ENCODE measurements at places on chromosomes 2 and 18. TPM values are rescaled to one million over a fixed set of nuclear protein-coding genes. Genes with fewer than 3 reads are reported as not detected.

CHST10 gene
- total RNA-seq = 14.8 TPM

DNA sequence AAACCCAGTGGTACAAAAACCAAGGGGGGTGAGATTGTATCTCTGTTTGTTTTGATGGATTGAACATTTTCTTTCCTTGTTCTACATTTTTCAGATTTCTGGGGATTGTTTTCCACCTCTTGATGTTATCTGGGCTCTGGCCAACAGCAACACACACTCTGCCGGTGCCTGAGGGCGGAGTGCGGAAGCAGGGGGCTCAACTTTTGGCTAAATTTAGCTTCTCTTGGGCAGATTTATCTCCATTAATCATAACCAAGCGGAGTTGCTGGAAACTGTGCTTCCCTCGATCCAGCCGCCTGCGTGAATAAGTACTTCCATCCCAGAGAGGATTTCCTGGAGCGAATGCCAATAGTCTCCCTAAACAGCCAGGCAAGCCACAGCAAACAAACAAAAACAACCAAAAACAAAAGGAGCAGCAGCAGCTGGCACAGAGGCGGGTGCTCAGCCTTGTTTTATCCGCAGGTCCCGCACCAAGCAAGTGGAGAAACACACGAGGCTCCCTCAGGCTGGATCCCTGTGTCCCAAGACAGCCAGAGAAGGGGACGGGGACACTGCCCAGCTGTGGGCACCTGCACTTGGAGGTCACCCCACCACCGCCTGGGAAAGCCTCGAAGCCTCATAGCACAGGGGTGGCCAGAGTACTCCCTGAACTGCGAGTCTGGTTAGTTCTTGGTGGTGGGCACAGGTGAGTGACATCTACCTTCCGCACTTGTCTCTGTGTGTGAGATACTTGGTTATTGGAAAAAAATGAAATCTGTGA lies 143.4 kb downstream of the NDUFA10 start:
- H3K4me3 ChIP-seq = no peak overlapping the region
- H3K27me3 ChIP-seq = peaks cover 22% of the 10 kb centered on the region
- DNase-seq = peak; percentile 1
- peaks cover 2% of the 10 kb centered on the region for H3K36me3 ChIP-seq

SMYD1 gene
- total RNA-seq = not detected

- H3K27me3 ChIP-seq = no peaks in the 10 kb centered on the region
- no peaks in the 10 kb centered on the region for H3K36me3 ChIP-seq
- no peak overlapping the region for H3K27ac ChIP-seq
- no peaks in the 10 kb centered on the region for H3K4me1 ChIP-seq
- no peak for DNase-seq
Measured at GRCh38 chr2:5454051-5454390, 238.2 kb upstream of the SOX11 start.

GRCh38 chr2:191023235-191023679 lies 9.3 kb upstream of the STAT1 start:
- peaks cover 27% of the 10 kb centered on the region for H3K36me3 ChIP-seq
- no peak overlapping the region for H3K4me3 ChIP-seq
- peaks cover 2% of the 10 kb centered on the region for H3K27me3 ChIP-seq

- H3K27ac ChIP-seq = no peak overlapping the region
- H3K4me3 ChIP-seq = no peak overlapping the region
- H3K4me1 ChIP-seq = peaks cover 4% of the 10 kb centered on the region
- H3K36me3 ChIP-seq = no peaks in the 10 kb centered on the region
- DNase-seq = no peak
Measured at GRCh38 chr18:49596687-49597086, 34.8 kb downstream of the LIPG start.

DNA sequence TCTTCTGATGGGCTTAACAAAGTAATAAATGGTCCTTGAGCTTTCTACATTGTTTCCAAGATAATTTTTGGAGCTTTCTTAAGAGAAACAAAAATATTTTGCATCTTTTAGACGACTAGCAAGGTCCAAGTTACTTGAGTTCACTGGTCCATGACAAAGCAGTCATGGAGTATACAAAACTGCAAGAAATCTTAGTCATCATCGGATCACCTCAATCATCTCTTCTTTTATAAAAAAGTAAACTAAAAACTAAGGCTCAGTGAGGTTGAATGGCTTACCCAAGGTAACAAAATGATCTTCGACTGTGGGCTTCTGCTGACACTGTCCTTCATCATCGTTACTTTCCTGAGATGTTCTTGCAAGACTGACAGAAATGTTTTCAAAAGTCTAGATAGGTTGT lies 11.9 kb downstream of the FIGN start:
- no peaks in the 10 kb centered on the region for H3K4me1 ChIP-seq
- no peak overlapping the region for H3K27ac ChIP-seq
- H3K4me3 ChIP-seq = no peak overlapping the region

GRCh38 chr18:45081566-45082181 lies 401.0 kb downstream of the SETBP1 start:
- peak overlapping the region; percentile 10 for H3K27ac ChIP-seq
- no peak overlapping the region for H3K4me3 ChIP-seq
- H3K4me1 ChIP-seq = peaks cover 2% of the 10 kb centered on the region
- H3K36me3 ChIP-seq = no peaks in the 10 kb centered on the region

DSC1 gene
- total RNA-seq = not detected

LGALSL gene
- total RNA-seq = 1.1 TPM

ZNF385B gene
- total RNA-seq = not detected

- peaks cover 3% of the 10 kb centered on the region for H3K4me1 ChIP-seq
- no peak for DNase-seq
- H3K4me3 ChIP-seq = no peak overlapping the region
- H3K36me3 ChIP-seq = peaks cover 34% of the 10 kb centered on the region
Measured at GRCh38 chr2:43524177-43524965, 71.5 kb downstream of the THADA start.

- no peak for DNase-seq
- no peaks in the 10 kb centered on the region for H3K36me3 ChIP-seq
- no peak overlapping the region for H3K4me3 ChIP-seq
Measured at GRCh38 chr2:213545481-213545880, 261.2 kb downstream of the SPAG16 start.

GAL3ST2 gene
- not detected for total RNA-seq

GRCh38 chr2:114011713-114012112 lies 121.8 kb downstream of the ACTR3 start:
- peaks cover 7% of the 10 kb centered on the region for H3K27me3 ChIP-seq
- no peak overlapping the region for H3K4me3 ChIP-seq
- no peak for DNase-seq
- no peaks in the 10 kb centered on the region for H3K4me1 ChIP-seq
- no peaks in the 10 kb centered on the region for H3K36me3 ChIP-seq

GRCh38 chr18:74556126-74556525 lies 21.8 kb downstream of the CNDP1 start:
- H3K4me3 ChIP-seq = no peak overlapping the region
- H3K27ac ChIP-seq = no peak overlapping the region

DNA sequence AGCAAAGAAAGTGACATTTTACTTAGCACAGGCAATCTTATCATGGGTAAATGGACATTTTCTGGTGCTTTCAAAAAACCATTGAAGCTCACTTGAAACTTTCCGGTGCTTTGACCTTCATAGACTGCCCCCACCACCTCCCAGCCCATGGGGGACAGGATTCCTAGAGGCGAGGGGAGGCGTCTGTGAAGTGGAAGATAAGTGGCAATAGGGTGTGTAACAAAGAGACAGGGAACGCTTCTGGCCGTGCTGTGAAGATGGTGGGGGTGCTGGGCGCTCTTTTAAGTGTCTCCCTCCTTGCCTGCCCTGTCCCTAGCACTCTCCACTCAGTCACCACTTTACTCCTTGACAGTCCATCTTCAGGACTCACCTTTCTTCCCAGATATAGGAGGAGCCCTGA lies 23.4 kb upstream of the GMPPA start:
- H3K4me1 ChIP-seq = no peaks in the 10 kb centered on the region
- H3K27me3 ChIP-seq = no peaks in the 10 kb centered on the region
- DNase-seq = no peak
- no peaks in the 10 kb centered on the region for H3K36me3 ChIP-seq
- H3K4me3 ChIP-seq = no peak overlapping the region

DLGAP1 gene
- total RNA-seq = not detected

DNA sequence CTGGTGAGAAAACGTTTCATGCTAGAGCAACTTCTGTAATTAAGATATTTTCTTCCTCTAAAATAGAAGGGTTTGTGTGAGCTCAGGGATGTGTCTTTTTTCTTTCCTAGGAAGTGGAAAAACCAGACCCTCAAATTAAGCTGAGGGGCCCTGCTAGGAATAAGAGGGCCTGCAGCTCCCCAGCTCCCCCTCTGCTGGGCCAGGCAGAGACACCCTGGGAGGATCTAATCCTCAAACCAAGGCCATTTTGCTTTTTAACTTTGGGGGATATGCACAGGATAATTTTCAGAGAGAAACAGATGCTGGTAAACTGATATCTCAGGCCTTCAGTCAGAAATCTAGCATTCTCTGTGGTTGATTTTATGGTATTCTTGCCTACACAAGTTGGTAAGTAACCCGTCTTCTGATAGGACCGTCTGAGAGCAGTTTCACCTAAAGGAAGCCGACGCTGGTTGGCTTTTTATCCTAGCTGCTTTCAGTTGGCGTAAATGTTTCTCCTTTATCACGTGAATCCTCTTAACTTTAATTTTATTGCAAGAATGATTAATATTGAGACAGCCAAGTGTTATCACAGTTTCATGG lies 34.8 kb downstream of the SNTG2 start:
- H3K4me1 ChIP-seq = peaks cover 20% of the 10 kb centered on the region
- peak overlapping the region; percentile 7 for H3K4me3 ChIP-seq
- H3K27me3 ChIP-seq = peaks cover 12% of the 10 kb centered on the region
- no peak for DNase-seq
- H3K27ac ChIP-seq = peak overlapping the region; percentile 47

ERMN gene
- total RNA-seq = 3.7 TPM

MC5R gene
- not detected for total RNA-seq

GRCh38 chr18:72720116-72720515 lies 147.7 kb downstream of the NETO1 start:
- no peaks in the 10 kb centered on the region for H3K4me1 ChIP-seq
- no peaks in the 10 kb centered on the region for H3K27me3 ChIP-seq
- no peak overlapping the region for H3K4me3 ChIP-seq
- no peak for DNase-seq

CCDC178 gene
- total RNA-seq = not detected

GRCh38 chr2:200081236-200081635 lies 125.9 kb downstream of the MAIP1 start:
- no peak overlapping the region for H3K4me3 ChIP-seq
- H3K27me3 ChIP-seq = peaks cover 26% of the 10 kb centered on the region
- no peaks in the 10 kb centered on the region for H3K36me3 ChIP-seq
- no peaks in the 10 kb centered on the region for H3K4me1 ChIP-seq

GRCh38 chr2:101837354-101837753 lies 139.8 kb downstream of the MAP4K4 start:
- H3K4me3 ChIP-seq = no peak overlapping the region
- H3K27ac ChIP-seq = peak overlapping the region; percentile 5
- peaks cover 8% of the 10 kb centered on the region for H3K4me1 ChIP-seq
- peaks cover 23% of the 10 kb centered on the region for H3K36me3 ChIP-seq

DNA sequence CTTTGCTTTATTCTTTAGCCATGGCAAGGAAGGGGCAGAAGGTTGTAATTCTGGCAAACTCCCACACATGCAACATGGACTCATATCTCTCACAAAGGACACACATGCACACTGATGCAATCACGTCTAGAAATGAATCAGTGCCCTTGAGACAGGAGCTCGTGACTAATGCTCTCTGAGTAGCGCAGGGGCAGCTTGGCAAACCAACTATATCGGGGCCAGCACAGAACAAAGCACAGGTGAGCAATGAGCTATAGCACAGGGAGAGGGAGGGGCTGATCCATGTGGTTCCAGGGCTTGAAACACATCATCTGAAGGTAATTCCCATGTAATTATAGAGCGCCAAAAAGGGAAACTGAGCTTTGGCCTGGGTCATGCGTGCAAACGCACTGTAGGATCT lies 165.2 kb upstream of the KLF7 start:
- no peaks in the 10 kb centered on the region for H3K27me3 ChIP-seq
- H3K4me3 ChIP-seq = peak overlapping the region; percentile 5
- H3K27ac ChIP-seq = peak overlapping the region; percentile 78

PLCD4 gene
- total RNA-seq = 0.53 TPM

- H3K27me3 ChIP-seq = no peaks in the 10 kb centered on the region
- no peak overlapping the region for H3K27ac ChIP-seq
- H3K36me3 ChIP-seq = peaks cover 5% of the 10 kb centered on the region
- H3K4me3 ChIP-seq = no peak overlapping the region
- H3K4me1 ChIP-seq = no peaks in the 10 kb centered on the region
Measured at GRCh38 chr2:44778671-44779476, 162.6 kb upstream of the SIX3 start.

- H3K27me3 ChIP-seq = peaks cover 55% of the 10 kb centered on the region
- H3K27ac ChIP-seq = no peak overlapping the region
- H3K36me3 ChIP-seq = no peaks in the 10 kb centered on the region
- no peaks in the 10 kb centered on the region for H3K4me1 ChIP-seq
- H3K4me3 ChIP-seq = no peak overlapping the region
- DNase-seq = no peak
Measured at GRCh38 chr18:12076424-12077140, 17.1 kb upstream of the ANKRD62 start.

ASB18 gene
- total RNA-seq = not detected

TCF23 gene
- not detected for total RNA-seq

DNA sequence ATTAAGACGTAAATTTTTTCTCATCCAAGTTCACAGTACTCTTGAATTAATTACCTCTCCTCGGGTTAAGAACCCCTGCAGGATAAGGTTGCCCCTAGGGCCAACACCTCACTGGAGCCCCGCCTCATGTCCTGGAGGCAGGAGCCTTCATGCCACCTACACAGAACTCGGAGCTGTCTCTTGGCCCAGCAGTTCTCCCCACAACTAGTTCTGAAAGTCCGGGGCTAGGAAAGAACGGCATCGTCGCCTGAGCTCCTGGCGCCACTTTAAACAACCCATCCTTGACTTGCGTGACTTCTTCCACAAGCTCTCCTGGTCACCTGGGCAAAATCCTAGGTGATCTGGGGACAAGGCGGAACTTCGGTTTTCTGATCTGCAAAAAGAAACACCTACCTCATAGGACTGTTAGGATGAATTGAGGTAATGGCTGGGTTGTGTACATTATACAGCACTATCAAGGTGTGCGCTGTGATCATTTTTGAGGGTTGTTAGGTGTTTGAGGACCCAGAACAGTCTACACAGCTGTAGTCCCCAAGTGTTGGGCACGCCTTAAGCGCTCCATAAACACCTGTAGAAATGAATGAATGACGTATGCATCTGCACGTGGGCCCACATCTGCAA lies 641 bp upstream of the ITGA6 start:
- no peak overlapping the region for H3K27ac ChIP-seq
- peaks cover 76% of the 10 kb centered on the region for H3K27me3 ChIP-seq
- peaks cover 15% of the 10 kb centered on the region for H3K4me1 ChIP-seq
- DNase-seq = no peak
- no peaks in the 10 kb centered on the region for H3K36me3 ChIP-seq

CNGA3 gene
- not detected for total RNA-seq

IL1RL1 gene
- 0.09 TPM for total RNA-seq
